ENCODE measurements at places on chromosomes 12 and 14. TPM values are rescaled to one million over a fixed set of nuclear protein-coding genes. Genes with fewer than 3 reads are reported as not detected.
A peak's percentile ranks its signal among the peaks of the same experiment; 100 is the strongest.

- no peaks in the 10 kb centered on the region for H3K36me3 ChIP-seq
- H3K27me3 ChIP-seq, result no peaks in the 10 kb centered on the region
- no peak for DNase-seq
Observed at GRCh38 chr14:85572011-85572410, 42.1 kb downstream of the FLRT2 start.

The P2RX2 gene
- not detected for total RNA-seq

- no peaks in the 10 kb centered on the region for H3K27me3 ChIP-seq
- no peak overlapping the region for H3K27ac ChIP-seq
- no peak overlapping the region for H3K4me3 ChIP-seq
Observed at GRCh38 chr14:59245809-59246295, 57.4 kb downstream of the DAAM1 start.

- DNase-seq, result no peak
- no peaks in the 10 kb centered on the region for H3K36me3 ChIP-seq
- no peak overlapping the region for H3K4me3 ChIP-seq
- H3K27me3 ChIP-seq, result no peaks in the 10 kb centered on the region
- H3K27ac ChIP-seq, result no peak overlapping the region
Observed at GRCh38 chr12:5170844-5171243, 127.2 kb downstream of the KCNA5 start.

The TAS2R9 gene
- not detected for total RNA-seq

The OR10G3 gene
- total RNA-seq, result not detected

DNA sequence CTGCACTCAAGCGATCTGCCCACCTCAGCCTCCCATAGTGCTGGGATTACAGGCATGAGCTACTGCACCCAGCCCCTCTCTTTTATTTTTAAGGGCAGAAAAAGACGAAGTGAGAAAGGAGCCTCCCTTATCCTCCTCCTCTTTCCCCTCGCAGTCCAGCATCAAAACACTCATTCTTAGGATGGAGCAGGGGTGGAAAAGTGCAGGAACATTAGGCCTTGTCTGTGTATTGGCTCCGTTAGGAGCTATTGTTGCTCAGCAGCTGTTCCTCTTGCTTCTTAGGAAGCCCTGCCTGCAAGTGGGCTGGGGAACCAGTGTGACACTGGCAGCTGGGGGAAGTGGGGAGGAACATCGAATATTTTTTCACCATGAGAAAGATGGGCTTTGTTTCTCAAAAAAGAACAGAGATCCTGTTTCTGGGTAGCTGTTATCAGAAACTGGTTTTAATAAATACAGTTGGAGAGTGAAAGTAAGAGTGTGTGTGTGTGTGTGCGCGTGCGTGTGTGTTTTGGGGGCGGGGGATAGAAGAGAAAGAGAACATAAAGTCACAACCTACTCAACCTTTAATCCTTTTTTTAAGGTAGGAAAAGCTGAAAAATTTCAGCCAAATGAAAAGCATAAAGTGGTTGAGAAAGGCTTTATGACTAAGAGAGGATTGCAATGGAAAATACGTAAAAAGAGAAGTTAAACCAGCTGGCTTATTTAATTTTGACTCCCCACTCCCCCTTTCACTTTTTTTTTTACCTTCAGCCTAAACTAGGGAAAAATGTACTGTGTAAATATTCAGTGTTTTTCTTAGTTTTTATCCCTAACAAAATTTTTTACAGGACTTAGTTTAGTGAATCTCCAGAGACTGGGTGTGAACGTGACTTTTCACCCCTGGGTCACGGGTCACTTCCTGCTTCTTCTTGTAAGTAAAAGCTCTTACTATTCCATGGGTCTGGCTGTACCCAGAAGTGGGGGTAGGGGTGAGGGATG lies 197.2 kb upstream of the PLEKHG7 start:
- no peaks in the 10 kb centered on the region for H3K36me3 ChIP-seq
- H3K4me1 ChIP-seq, result peaks cover 62% of the 10 kb centered on the region
- peak; percentile 75 for DNase-seq
- H3K4me3 ChIP-seq, result peak overlapping the region; percentile 40

The HOTAIR gene
- total RNA-seq, result not detected
